ENCODE measurements at places on chromosomes 3 and 15.

DNA sequence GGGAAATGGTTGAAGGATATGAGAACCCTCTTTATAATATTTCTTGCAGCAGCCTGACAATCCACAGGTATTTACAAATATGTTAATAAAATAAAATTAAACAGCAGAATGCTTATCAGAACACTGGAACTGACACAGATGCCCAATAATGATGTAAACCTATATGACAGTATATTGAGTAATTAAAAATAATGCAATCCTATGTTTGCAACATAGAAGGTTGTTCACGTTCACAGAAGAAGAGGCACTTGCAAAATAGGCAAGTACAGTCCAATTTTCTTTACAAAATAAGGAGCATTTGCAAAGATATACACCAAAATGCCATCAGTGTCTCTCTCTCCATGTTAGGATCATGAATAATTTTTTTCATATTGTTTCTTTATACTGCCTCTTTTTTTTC is 397.0 kb upstream of the WNT5A start:
- no peak for DNase-seq

GRCh38 chr15:60095711-60096110 is 91.6 kb downstream of the FOXB1 start:
- DNase-seq = no peak

DNA sequence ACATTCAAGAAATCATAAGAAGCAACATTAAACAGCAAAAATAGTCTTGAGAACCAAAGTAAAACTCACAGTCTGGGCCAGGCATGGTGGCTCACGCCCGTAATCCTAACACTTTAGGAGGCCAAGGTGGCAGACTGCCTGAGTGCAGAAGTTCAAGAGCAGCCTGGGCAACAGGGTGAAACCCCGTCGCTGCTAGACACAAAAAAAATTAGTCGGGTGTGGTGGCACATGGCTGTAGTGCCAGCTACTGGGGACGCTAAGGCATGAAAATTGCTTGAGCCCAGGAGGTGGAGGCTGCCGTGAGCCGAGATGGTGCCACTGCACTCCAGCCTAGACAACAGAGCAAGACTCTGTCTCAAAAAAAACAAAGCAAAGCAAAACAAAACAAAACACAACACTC is 117.7 kb upstream of the GOLGA6L6 start:
- no peak for DNase-seq

DNA sequence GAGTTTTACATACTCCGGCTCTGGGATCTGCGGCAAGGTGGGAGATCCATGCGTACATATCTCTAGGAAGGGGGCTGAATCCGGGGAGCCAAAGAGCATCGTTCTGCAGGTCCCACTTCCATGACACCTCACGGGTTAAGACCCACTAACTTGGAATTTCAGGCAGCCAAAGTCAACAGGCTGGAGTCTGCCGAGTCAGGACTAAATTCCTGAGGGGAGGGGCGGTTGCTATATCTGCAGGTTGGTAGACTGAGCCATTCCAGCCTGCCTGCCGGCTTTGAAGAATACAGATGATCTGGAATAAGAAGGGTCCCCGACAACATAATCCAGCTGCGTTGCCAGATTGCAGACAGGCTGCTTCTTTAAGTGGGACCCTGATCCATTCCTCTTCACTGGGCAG is 65.4 kb upstream of the PEX5L start:
- DNase-seq = no peak

GRCh38 chr3:143380449-143380848 is 260.9 kb downstream of the CHST2 start:
- DNase-seq = no peak

- no peak for DNase-seq
Measured at GRCh38 chr3:31953636-31954035, 27.4 kb downstream of the OSBPL10 start.

GRCh38 chr15:56765251-56765650 is 31.9 kb upstream of the ZNF280D start:
- DNase-seq = no peak

GRCh38 chr3:94009608-94010007 is 18.8 kb downstream of the STX19 start:
- no peak for DNase-seq

DNA sequence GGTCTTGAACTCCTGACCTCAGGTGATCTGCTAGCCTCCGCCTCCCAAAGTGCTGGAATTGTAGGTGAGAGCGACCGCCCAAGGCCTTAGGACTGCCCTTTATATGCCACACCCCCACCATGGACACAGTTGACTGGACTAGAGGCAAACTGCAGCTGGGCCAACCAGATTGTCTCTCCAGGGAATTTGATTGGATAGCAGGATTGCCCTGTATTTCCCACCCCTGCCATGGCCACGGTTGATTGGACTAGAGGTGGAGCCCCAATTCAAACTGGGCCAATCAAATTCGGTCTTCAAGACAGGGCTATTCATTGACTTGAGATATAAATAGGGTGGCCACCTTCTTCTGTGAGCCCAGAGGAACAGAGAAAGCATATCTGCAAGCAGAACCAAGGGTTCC is 6.9 kb upstream of the CLPX start:
- DNase-seq = no peak

DNA sequence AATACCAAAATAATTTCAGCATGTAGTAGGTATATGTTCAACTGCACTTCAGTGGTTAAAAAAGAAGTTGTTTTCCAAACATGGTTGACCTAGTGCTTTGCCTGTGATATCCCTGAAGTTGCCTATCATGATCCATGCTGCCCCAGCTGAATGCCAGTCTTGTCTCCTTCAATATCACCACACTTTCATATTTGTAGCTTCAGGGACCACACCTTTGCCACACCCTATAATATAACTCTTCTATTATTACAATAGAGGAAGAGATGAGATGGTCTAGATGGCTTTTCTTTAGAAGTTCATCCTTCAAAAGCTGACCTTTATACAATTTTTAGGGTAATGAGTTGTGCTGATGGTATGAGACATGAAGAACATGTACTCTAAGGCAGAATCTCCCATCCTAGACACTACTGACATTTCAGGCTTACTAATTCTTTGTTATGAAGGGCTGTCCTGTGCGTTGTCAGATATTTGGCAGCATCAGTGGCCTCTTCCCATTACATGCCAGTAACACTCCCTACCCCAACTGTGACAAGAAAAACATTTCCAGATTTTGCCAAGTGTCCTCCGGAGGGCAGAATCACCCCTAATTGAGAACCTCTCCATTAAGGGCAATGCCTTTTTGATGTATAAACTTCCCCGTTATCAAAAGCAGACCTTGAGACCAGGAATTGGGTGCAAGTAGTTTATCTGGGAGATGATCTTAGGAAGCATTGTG is 76.2 kb upstream of the PLCL2 start:
- no peak for DNase-seq

- DNase-seq = no peak
Measured at GRCh38 chr3:100019719-100020118, 94.6 kb downstream of the FILIP1L start.

DNA sequence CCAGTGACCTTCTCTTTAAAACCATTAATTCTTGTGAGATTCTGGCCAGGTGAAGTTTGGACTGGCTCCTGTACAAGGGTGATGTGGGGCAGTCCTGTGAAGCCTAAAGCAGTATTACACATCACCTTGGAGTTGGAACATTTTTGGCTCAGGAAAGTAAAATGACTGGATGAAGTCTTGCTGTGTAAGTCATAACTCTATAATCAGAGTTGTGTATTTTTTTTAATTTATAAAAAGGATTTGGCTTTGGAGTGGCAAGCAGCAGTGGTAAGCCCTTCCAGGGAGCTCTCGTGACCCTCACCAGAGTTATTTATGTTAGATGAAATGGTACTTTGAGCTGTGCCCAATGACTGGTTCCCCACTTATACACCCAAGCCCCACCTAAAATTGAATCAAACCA is 331.2 kb upstream of the DCBLD2 start:
- DNase-seq = no peak

GRCh38 chr15:78808550-78808949 is 2.7 kb downstream of the ADAMTS7 start:
- no peak for DNase-seq

DNA sequence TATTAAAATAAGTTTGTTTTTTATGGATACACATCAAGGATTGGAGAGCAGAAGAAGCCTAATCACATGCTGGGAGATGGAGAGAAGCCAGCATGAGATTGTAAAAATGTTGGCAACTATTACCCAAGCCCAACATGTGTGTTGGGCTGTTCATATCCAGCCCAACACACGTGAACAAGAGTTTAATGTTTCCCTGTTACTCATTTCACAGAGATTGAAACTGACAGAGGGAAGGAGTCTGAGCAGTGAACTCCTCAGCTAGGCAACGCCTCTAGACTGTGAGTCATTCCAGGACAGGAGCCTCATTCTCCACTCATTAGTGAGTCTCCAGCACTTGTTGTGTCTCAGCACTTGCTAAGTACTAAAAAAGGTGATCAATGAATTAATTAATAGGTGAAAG is 43.2 kb upstream of the CMSS1 start:
- DNase-seq = no peak

DNA sequence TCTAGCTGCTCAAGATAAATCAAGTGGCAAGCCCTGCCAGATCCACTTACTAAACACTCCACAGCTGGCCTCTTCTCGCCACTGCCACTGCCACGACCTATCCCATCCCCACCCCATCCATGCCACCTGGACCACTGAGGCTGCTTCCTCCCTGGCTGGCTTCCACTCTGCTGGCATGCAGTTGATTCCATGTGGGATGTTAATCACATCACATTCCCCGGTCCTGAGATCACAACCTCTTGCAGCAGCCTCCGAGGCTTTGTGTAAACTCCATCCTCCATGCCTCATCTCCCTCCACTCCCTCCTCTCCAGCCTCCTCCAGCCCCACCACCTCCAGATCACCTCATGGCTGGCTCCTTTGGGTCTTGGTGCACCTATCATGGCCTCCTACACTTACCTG is 7.7 kb downstream of the NCKIPSD start:
- DNase-seq = no peak

- DNase-seq = no peak
Measured at GRCh38 chr15:57245130-57245529, 131.2 kb upstream of the CGNL1 start.

GRCh38 chr15:44711743-44712345 is 527 bp downstream of the B2M start:
- no peak for DNase-seq

DNA sequence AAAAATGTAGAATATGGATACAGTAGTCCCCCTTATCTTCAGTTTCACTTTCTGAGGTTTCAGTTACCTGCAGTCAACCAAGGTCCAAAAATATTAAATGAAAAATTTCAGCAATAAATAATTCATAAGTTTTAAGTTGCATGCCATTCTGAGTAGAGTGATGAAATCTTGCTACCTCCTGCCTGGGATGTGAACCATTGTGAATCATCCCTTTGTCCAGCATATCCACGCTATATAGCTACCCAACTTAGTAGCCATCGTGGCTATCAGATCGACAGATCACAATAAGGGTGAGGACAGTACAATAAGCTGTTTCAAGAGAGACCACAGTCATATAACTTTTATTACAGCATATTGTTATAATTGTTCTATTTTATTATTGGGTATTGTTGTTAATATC is 1.2 kb upstream of the LARS2 start:
- no peak for DNase-seq

DNA sequence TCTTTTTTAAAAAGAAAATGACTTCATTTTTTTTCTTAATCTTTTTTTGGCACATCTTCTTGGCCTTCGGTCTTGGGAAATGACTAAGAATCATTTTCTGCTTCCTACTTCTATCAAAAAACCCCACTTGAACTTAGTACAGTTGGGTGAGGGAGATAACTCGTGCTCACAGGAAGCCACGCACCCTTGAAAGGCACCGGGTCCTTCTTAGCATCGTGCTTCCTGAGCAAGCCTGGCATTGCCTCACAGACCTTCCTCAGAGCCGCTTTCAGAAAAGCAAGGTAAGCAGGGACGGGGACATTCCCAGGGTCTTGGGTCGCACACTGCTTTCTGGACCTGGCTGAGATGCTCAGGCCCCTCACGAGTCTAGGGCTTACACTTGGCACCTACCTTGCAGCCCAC is at the start of gene CCR4:
Gene CCR4 (plus strand): TSS at position 235 of the 402 bp plus-strand sequence. CDS start 1,779 bp downstream, outside the sequence.
- DNase-seq = no peak

GRCh38 chr3:64055076-64055475 is 31.8 kb upstream of the PSMD6 start:
- no peak for DNase-seq

- DNase-seq = no peak
Measured at GRCh38 chr3:122760453-122761271, 33.0 kb downstream of the HSPBAP1 start.

DNA sequence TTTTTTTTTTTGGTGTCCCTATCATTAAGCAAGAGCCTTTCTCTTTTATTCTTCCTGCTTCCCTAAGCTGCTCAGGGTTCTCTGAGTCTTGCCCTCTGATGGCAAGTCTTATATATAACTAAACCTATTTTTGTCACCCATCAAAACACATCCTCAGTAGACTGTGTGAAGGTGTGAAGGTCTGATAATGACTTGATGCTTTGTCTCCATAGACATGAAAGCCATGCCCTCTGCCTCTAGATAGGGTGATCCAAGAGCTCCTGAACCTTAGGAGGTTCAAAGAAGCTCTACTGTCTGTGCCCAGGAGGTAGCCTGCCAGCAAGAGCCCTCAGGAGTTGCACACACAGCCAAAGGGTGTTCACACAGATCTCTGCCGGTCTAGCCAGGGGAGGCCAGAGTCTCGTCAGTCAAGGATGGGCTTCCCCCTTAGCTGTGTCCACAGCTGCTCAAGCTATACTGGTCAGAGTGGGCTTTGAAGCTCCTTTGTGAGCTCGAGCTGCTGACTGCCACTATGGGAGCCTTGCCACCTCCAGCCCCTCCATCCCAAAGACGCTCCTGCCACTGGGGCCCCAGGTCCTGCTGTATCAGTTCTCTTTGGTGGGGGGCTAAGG is 13.1 kb upstream of the SNX22 start:
- no peak for DNase-seq

DNA sequence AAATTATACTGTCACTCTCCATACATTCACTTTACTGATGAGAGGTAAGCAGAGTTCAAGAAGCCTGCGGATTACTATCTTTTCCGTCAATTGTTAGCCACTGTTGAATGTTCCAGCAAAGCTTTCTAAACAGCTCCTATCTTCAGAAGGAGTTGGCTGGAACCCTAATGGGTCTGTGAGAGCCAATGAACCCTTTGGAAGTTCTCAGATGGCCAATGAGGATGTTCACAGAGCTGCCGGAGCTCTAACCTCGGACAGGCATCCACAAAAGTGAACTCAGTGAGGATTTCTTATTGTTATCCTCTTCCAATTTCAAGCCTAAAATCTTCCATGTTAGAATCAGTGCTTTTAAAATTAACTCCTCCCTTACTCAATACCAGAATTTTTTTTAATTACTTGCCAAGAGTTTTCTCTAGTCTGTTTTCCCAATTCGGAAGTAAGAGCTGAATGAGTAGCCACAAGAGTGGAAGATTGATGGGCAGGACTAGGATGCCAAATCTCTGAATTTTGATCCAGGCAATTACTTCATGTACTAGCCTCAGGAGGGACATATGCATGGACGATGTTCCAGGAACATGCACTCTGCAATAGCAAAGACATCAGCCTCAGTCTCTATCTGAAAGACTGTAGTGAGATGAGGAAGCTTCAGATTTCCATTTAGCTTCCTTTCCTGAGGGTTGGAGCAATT is 78.1 kb downstream of the AGBL1 start:
- DNase-seq = no peak

GRCh38 chr15:99983886-99984286 is 250.6 kb upstream of the LYSMD4 start:
- DNase-seq = no peak

GRCh38 chr15:94470492-94470891 is 239.1 kb downstream of the MCTP2 start:
- DNase-seq = no peak

Data from T1000 (cell line).